ENCODE measurements at places on chromosomes 7 and 10. TPM values are rescaled to one million over a fixed set of nuclear protein-coding genes. Genes with fewer than 3 reads are reported as not detected.

The CPA2 gene
- not detected for total RNA-seq

The CADPS2 gene
- not detected for total RNA-seq

The PSMC2 gene
- 195 TPM for total RNA-seq

The GDF10 gene
- 0.45 TPM for total RNA-seq

The SPDYE2 gene
- not detected for total RNA-seq

The SLC16A12 gene
- not detected for total RNA-seq

The UPP1 gene
- 57.9 TPM for total RNA-seq

The PPP1R17 gene
- not detected for total RNA-seq

The DPY19L1 gene
- total RNA-seq, result 21.1 TPM

The SLC13A1 gene
- not detected for total RNA-seq

DNA sequence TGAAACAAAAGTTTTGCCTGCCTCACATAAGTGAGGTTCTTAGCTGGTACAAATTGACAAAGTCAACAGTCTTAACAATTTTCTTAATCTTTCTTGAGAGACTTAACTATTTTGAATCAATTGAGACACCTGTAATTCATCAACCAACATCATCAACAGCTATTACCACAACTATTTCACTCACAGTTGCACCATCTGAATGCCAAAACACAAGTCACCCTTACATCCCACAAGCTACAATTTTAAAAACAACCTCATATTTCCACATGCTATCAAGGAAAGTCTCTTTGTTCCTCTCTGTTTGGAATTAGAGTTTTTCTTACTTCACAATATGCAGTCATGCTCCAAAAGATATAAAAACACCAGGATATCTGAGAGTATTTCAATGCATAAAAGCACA is 4.9 kb downstream of the SMURF1 start:
- no peak for DNase-seq

- DNase-seq, result no peak
Measured at GRCh38 chr10:72126184-72126871, 38.0 kb upstream of the SPOCK2 start.

DNA sequence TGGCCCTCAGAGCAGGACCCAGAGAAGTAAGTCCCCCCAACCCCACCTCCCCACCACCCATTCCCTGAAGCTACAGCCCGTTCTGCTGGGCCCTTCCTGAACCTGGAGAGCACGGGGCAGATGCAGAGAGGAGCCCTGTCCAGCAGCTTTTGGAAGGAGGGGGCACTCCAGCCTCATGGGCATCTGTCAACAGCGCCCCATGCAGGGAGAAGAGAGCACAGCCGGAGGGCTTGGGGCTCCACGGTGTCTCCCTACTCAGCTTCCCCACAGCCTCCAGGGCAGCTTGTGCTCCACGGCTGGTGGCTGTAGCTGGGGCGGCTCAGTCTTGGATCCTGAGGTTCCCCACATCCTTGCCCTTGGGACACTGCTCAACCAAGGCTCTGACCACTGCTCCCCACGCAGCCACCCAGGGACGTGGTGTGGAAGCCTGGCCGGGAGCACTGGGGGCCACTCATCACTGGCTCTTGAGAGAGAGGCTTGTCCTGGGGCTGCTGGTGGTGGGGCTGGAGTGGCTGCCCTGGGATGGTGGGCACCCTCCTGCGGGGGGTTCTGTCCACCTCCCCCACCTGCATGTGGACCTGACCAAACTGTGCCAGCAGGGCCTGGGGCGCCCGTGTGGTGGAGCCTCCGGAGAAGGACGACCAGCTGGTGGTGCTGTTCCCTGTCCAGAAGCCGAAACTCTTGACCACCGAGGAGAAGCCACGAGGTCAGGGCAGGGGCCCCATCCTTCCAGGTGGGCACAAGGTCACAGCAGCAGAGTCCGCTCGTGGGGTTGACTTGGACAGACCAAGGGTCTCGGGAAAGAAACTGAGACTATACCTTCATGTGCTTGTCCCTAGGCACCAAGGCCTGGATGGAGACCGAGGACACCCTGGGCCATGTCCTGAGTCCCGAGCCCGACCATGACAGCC is 4.5 kb downstream of the PRAP1 start:
- DNase-seq, result no peak

GRCh38 chr7:70849580-70850235 is 282.2 kb upstream of the GALNT17 start:
- DNase-seq, result no peak

DNA sequence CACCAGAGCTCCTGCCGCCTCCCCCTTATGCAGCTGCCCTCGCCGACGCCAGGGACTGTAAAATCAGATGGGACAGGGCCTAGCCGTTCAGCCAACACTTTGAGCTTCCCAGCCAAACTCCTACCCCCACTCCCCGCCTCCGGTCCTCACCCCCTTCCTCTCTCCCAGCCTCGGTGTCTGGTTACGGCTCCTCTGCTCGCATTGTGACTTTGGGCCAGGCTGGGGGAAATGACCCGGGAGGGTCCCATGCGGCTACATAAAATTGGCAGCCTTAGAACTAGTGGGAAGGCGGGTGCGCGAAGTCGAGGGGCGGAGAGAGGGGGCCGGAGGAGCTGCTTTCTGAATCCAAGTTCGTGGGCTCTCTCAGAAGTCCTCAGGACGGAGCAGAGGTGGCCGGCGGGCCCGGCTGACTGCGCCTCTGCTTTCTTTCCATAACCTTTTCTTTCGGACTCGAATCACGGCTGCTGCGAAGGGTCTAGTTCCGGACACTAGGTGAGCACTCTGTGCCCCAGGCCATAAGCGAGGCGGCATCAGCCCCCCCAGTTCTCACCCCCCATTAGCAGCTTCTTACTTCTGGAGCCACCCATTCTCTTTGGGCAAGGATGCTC is at the start of gene KAZALD1:
KAZALD1 (plus strand) TSS at position 366 of the 608 bp plus-strand sequence. CDS start 604 bp downstream, outside the sequence.
- DNase-seq, result no peak

GRCh38 chr10:124480860-124481259 is 19.2 kb downstream of the LHPP start:
- no peak for DNase-seq

- DNase-seq, result no peak
Measured at GRCh38 chr7:24436131-24436920, 136.9 kb upstream of the PALS2 start.

GRCh38 chr10:60003651-60004523 is 97.5 kb upstream of the CCDC6 start:
- no peak for DNase-seq

- DNase-seq, result no peak
Measured at GRCh38 chr10:103691267-103691666, 164.1 kb downstream of the SH3PXD2A start.

DNA sequence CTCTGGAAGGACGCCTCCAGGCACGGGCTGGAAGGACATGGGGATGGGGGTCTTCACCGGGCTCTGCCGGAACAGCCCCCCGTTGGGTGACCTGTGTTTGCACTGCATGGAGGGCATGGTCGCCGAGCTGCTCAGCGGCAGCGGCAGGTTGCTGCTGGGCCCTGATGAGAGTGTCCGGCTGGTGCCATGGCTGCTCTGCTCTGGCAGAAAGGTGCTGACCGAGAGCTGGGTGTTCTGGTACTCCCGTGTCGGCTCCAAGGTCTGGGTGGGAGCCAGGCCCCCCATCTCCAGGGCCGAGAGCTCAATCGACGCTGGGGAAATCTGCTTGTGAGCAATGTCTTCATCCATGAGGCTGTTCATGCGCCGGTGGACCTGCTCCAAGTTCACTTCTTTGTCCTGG is 764.3 kb downstream of the GRID1 start:
- DNase-seq, result no peak

DNA sequence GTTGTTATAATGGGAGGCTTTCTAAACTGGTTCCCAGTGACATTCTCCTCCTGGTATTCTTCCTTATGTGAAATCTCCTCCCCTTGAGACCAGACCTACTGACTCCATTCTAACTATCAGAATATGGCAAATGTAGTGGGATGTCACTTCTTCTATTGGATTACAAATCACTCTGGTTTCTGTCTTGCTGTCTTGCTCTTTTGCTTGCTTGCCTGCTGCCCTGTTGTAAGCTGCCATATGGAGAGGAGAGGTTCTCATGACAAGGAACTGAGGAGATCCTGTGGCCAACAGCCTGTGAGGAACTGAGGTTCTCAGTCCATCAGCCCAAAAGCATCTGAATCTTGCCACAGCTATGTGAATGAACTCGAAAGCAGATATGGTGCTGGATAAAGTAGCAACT is 4.7 kb upstream of the NRCAM start:
- no peak for DNase-seq

- peak; percentile 78 for DNase-seq
Measured at GRCh38 chr7:151059367-151060112, at the start of gene SLC4A2. TSS of gene SLC4A2 (plus strand) at chr7:151059589. CDS start at chr7:151061988, 2,399 bp downstream.

DNA sequence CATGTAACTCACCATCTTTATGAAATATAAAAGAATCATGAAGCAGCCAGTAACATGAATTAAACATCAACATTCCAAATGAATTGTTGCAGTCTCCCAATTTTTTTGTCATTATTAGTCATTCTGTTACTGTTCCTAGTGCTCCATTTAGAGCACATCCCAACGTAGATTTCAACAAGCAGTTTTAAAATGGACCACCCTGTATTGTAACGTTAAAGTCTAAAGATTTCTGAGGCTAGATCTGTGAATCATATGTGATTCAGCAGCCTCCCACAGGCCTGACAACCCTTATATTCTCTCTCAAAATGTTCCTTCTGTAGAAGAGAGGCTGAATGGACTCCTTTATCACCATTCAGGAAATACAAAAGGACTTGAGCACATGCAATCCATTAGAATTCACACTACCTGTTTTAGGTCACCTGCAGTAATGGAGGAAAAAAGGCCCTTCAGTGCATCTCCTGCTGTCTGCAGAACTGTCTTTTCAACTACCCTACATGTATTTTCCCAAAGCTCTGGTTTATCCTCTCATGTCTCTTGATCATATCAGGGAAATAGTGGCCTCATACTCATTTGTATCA is 81.4 kb downstream of the CACNA2D1 start:
- no peak for DNase-seq

- DNase-seq, result no peak
Measured at GRCh38 chr10:106557053-106557452, 607.5 kb downstream of the SORCS1 start.

GRCh38 chr10:124977648-124978375 is 35.9 kb downstream of the ZRANB1 start:
- DNase-seq, result no peak

Data from activated CD8-positive, alpha-beta memory T cell treated with anti-CD3 and anti-CD28 coated beads, Interleukin-2, amount 10 ng/mL, durations not matched to agents 7 days and 5 days (primary cell).